ENCODE measurements at places on chromosomes 1 and 21.

GRCh38 chr1:154419620-154420571 lies 14.8 kb downstream of the IL6R start:
- DNase-seq: peak; percentile 50

- DNase-seq: no peak
These were observed 25.7 kb downstream of the RASAL2 start for GRCh38 chr1:178119628-178120027.

- DNase-seq: no peak
These were observed 433 bp downstream of the TIMM17A start for GRCh38 chr1:201955729-201956143.

GRCh38 chr1:195345149-195345548 lies 1263.1 kb downstream of the KCNT2 start:
- no peak for DNase-seq

GRCh38 chr1:219952361-219952760 lies 24.0 kb upstream of the SLC30A10 start:
- DNase-seq: no peak

DNA sequence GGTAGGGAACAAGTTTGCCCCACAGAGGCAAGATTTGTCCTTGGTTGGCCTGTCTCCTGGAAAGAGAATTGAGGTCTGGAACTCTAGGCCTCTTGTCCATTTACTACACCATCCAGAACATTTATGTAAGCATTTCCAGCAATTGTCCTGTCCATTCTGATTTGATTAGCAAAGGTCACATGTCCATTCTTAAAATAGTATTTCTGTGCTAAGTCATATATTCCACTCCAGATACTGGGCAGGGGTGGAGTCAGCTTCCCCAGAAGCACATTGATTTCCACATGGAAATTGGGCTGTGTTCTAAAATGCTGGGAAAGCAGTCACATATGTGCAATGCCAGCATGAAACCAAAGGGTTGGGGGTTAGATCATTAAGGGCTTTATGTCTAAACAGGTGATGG lies 21.5 kb upstream of the FMN2 start:
- DNase-seq: no peak

GRCh38 chr1:228528612-228529011 lies 41.4 kb downstream of the RNF187 start:
- DNase-seq: no peak

DNA sequence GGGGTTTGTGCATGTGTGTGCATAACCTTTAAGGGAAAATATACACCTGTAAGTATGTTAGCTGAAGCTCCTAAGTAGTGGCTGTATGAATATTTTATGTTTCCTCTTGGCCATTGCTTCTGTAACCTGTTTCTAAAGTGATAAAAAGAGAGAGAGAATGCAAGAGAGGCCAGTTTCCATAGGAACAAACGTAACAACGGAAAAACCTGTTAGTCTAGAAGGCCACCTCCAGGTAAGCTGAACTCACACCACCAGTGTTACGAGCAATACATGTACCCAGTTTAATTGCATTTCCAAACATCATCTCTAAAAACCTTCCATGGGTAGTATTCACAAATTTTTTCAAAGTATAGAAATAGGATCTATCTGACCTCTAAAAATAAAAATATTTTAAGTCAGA lies 63.1 kb downstream of the PLPPR4 start:
- DNase-seq: no peak

DNA sequence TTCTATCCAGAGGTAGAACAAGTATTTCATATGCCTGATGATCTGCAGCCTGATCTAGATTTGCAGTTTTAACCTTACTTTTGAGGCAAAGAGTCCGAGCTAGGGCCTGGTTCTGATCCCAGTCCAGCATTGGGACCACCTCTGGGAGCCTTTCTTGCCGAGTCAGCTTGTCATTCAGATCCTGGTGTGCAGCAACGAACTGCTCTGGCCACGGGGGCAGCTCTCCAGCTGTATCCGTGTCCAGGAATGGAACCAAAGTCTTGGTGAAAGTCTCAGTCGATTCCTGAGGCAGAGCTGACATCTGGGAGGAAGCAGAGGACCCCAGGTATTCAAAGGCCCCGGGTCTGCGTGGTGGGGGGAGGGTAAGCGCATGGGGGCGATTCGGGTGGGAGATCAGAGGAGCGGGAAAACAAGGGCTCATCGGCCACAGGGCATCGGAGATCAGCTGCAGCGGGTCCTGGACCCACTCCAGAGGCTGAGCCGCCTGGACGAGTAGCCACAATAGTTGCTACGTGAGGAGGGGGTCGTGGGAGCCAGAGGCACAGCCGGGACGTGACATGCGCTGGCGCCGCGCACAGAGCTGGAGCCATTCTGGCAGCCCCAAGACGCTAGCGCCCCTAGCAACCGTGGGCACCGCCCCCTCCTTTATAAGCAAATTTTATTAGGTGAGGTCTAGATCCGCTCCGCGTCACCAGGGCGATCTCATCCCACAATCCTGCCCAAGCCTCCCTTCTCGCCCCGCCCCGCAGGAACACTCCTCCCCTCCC lies 32.4 kb upstream of the BSDC1 start:
- DNase-seq: no peak

GRCh38 chr1:53148123-53148522 lies 5.7 kb upstream of the SLC1A7 start:
- DNase-seq: no peak
